ENCODE measurements at places on chromosomes 7 and 10. TPM values are rescaled to one million over a fixed set of nuclear protein-coding genes. Genes with fewer than 3 reads are reported as not detected.
A peak's percentile ranks its signal among the peaks of the same experiment; 100 is the strongest.

- H3K27ac ChIP-seq: no peak overlapping the region
- no peaks in the 10 kb centered on the region for H3K4me1 ChIP-seq
- no peak for DNase-seq
- H3K4me3 ChIP-seq: no peak overlapping the region
Measured at GRCh38 chr10:17175551-17175950, 25.9 kb downstream of the TRDMT1 start.

DNA sequence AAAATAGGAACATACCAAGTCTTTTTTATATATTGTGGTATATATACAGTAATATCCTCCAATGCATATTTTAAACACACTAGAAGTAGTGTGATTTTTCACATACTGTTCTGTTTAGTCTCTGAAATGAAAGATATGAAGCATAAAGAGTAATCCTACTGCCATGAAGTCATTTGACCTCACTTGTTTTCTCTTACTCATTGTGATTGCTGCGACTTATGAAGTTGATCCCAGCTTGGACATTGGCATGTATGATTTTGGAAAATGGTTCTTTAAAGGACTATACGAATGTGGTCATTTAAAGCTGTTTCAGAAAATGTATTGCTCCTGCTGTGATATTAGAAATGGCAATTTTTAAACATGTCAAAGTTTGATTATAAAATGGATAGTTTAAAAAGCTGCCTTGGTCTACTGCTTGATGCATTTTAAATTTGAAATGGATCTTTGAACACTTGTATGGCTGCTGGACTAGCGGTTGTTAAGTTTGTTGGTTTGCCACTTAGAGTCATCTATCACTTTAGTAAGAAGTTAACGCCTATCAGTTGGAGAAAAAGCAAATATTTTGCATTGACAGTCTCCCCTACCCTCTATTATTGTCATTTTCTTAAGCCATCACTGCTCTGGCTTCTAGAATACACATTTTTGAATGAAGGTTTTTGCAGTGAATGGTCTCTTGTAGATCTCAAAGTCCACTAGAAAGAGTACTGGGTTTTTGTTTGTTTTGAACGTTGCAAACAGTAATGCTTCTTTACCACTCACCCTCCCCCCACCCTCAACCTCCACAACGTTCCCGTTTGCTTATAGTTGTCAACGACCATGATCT is 881 bp upstream of the PCGF5 start:
- DNase-seq: no peak
- peak overlapping the region; percentile 99 for H3K4me3 ChIP-seq
- H3K36me3 ChIP-seq: no peaks in the 10 kb centered on the region
- H3K27ac ChIP-seq: peak overlapping the region; percentile 98

GRCh38 chr7:41185851-41186250 is 517.0 kb downstream of the INHBA start:
- DNase-seq: no peak
- H3K36me3 ChIP-seq: no peaks in the 10 kb centered on the region
- no peaks in the 10 kb centered on the region for H3K4me1 ChIP-seq

- H3K27ac ChIP-seq: no peak overlapping the region
- no peak overlapping the region for H3K4me3 ChIP-seq
- DNase-seq: no peak
- H3K27me3 ChIP-seq: no peaks in the 10 kb centered on the region
- H3K36me3 ChIP-seq: no peaks in the 10 kb centered on the region
Measured at GRCh38 chr10:51000164-51000563, 74.1 kb upstream of the PRKG1 start.

DNA sequence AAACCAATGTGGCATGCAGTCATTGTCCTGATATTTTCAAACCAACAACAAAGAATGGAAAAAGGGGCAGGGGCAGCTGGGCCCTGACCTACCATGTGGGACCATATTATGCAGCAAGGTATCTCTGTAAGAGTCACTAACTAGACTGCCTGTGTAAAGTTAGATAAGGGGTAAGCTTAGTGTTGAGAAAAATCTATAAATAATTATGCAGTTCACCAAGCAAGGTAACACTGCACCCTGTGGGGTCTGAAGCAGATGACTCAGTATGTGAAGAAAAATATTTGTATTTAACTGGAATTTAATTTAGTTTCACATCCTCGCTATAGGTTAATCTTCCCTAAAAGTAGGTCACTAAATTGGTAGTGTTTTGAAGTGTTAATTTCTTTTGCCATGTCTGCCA is 99.3 kb downstream of the PPP1R3A start:
- H3K4me3 ChIP-seq: no peak overlapping the region
- no peaks in the 10 kb centered on the region for H3K4me1 ChIP-seq
- no peaks in the 10 kb centered on the region for H3K36me3 ChIP-seq
- H3K27ac ChIP-seq: no peak overlapping the region
- H3K27me3 ChIP-seq: no peaks in the 10 kb centered on the region
- DNase-seq: no peak

GRCh38 chr7:159027789-159028507 is 116.7 kb downstream of the VIPR2 start:
- DNase-seq: peak; percentile 66
- H3K27ac ChIP-seq: no peak overlapping the region
- H3K36me3 ChIP-seq: no peaks in the 10 kb centered on the region
- H3K4me1 ChIP-seq: peaks cover 20% of the 10 kb centered on the region

GRCh38 chr7:49635800-49636199 is 137.6 kb upstream of the VWC2 start:
- DNase-seq: no peak
- H3K27ac ChIP-seq: no peak overlapping the region
- no peaks in the 10 kb centered on the region for H3K36me3 ChIP-seq
- H3K27me3 ChIP-seq: no peaks in the 10 kb centered on the region

MEOX2 gene
- total RNA-seq: not detected

PCDH15 gene
- 0.48 TPM for total RNA-seq

MINDY3 gene
- 45.3 TPM for total RNA-seq

CUZD1 gene
- 0.41 TPM for total RNA-seq

CFAP58 gene
- not detected for total RNA-seq

LOXL4 gene
- total RNA-seq: 3.4 TPM

CALHM1 gene
- not detected for total RNA-seq

DMTF1 gene
- total RNA-seq: 77.4 TPM

REPIN1 gene
- total RNA-seq: 304 TPM

Data from transverse colon (tissue), 4 donors.